ENCODE measurements at places on chromosomes 11 and 22.

DNA sequence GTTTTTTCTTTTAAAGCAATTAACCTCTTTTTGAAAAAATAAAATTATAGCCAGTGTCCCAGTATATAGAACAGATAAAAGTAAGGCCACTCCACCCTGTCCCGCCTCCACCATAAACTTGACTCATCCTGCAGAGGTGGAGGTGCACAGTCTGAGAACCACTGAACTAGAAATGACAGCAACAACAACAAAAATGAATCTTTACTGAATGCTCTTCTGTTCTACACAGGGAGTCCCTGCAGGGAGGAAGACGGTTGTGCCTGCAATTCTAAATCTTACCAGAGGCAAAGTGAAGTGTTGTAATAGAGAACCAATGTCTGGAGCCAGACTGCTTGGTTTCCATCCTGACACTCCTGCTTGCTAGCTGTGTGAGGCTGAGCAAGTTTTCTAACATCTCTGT, 162.3 kb downstream of the FBXO7 start:
- no peak for DNase-seq

DNA sequence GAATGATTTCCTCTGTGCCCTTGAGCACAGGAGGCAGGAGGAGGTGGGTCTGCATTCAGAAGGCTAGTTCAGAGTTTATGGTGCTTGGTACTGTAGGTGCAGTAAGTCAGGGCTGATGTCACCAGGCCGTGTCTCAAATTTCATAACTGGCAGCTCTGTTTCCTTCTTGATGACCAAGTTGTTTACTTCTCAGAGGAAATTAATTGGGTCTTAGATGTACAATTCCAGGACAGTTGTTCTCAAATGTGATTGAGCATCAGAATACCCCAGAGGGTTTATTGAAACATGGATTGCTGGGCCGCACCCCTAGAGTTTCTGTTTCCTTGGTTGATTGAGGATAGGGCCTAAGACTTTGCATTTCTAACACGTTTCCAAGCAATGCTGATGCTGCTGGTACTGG, 6.2 kb downstream of the AMOTL1 start:
- DNase-seq: no peak

- DNase-seq: no peak
Measured at GRCh38 chr11:71304045-71304444, 51.7 kb upstream of the SHANK2 start.

DNA sequence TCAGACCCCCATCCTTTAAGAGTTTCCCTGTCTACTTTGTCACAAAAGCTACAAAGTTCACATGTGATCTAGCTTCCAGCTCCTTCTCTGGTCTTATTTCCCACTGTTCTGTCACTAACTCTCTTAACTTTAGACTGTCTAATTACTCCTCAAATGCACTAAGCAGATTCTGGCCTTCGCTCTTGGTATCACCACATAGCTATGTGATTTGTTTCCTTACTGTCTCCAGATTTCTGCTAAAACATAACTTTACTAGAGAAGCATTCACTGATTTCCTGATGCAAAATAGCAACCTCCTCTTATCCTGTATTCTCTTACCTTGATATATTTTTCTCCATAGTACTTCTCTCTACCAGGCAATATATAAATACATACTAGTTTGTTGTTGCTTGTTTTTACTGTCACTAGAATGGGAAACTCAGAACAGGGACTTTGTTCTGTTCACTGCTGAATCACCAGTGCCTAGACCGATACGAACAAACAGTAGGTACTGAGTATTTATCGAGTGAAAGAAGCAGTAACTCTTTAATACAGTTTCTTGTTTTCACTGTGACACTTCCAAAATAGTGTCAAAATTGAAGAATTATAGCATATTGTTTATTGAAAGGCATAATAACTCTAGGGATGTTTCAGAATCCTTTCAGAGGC, 205.6 kb downstream of the DDX10 start:
- DNase-seq: no peak

DNA sequence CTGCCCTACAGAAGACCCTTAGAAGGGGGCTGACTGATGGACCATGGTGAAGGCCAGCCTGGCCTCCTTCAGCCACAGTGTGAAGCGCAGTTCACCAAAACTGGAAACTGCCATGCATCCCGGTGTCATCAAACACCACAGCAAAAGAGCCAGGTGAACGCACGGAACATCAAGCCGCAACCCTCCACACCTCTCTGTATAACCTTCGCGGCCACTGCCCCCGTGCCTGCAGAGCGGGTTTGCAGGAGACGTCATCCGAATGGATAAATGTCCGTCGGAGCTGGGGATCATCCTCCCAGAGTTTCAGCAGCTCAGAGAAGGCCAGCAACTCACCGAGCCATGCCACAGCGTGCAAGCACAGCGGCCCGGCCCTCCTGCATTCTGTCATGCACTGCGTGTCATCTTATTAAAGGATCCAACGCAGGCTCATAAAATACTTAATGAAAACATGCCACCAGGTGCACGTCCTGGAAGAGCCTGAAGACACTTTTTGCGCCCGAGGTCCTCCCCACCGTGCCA, 309.9 kb downstream of the BRD1 start:
- no peak for DNase-seq

DNA sequence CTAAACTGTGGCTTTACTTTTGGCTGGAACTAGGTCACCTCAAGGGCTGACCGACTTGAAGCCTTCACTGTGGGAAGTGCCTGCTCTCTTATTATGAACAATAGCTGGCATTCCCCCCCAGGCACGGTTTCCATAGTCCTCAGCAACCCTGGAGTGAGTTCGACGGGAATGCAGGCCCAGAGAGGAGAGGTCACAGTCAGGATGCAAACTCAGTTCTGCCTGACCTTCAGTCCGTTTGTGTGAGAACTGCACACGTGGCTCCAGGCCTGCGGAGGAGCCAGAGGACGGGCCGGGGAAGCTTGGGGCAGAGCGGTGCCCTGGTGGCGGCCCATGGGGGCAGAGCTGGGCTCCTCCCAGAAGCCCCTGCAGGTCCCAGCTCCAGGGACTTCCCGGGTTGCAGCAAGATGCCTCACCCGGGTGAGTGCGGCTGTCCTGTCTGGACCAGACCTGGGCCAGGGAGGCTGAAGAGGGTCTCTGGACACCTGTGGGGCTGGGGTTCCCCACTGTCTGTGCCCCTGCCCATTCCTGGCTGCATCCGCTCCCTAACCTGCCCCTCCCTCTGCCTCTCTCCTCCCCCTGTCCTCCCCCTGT, 17.2 kb downstream of the SLC25A18 start:
- DNase-seq: no peak

GRCh38 chr11:125091247-125091876, 20.1 kb downstream of the TMEM218 start:
- DNase-seq: no peak
